HFFc6 (cell line): ENCODE measurements at places on chromosomes 6 and 20. TPM values are rescaled to one million over a fixed set of nuclear protein-coding genes. Genes with fewer than 3 reads are reported as not detected.

GRCh38 chr20:58401162-58401561 is 12.1 kb downstream of the VAPB start:
- no peak for DNase-seq

- peak; percentile 15 for DNase-seq
These were observed 173.4 kb downstream of the PLCB1 start for GRCh38 chr20:8305449-8305978.

DNA sequence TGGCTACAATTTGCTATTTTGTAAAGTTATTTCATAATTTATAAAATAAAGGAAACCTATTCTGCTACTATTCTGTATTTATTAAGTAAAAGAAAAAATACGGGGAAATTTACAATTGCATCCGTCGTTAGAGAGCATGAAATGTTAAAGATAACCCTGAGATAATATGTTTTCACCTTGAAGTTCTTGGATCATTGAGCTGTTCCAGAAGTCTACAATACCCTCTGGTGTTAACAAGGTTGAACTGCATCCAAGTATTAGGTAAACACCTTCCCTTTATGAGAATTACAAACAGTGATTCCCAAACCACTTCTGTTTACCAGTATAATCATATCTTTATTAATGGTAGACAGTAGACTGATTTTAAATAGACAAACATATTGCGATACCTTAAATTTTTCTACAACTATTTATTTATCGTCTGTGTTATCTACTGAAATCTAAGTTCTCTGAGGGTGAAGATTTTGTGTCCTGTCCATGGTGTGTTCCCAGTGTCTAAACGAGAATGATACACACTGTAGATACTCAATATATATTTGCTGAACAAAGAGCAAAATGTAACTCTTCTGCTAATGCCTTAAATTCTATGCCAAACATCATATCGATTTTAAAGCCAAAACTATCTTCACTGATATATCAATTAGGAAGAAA is 28.2 kb downstream of the TBC1D32 start:
- peak; percentile 25 for DNase-seq

DNA sequence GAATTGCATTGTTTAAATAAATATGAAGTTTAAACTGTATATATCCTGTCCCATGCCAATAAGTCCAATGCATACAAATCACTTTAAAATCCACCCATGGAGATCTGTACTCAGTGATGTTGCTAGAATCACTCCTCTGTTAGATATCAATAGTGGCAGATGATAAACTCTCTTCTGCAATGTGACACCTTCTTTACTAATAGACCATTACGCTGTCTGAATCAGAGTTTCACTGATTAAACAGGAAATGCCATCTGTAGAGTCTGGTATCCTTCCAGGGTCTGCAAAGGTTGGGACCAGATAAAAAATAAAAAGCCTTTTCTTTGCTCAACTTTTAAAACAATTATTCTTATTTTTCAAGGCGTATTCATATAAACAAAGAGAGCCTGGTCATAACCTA is 134.5 kb downstream of the EDN3 start:
- DNase-seq = no peak

- DNase-seq = peak; percentile 25
These were observed 47.6 kb upstream of the RBM24 start for GRCh38 chr6:17233531-17233930.

- no peak for DNase-seq
These were observed 22.5 kb downstream of the THBS2 start for GRCh38 chr6:169230946-169231789.

Gene TBXT
- not detected in 2 replicates for total RNA-seq

Gene C6orf15
- total RNA-seq = not detected in 2 replicates

Gene RNF182
- 0.48 to 4.8 TPM (median 4.3 TPM) in 3 replicates for total RNA-seq

Gene SH3BGRL2
- total RNA-seq = 0.14 and 0.50 TPM in 2 replicates

DNA sequence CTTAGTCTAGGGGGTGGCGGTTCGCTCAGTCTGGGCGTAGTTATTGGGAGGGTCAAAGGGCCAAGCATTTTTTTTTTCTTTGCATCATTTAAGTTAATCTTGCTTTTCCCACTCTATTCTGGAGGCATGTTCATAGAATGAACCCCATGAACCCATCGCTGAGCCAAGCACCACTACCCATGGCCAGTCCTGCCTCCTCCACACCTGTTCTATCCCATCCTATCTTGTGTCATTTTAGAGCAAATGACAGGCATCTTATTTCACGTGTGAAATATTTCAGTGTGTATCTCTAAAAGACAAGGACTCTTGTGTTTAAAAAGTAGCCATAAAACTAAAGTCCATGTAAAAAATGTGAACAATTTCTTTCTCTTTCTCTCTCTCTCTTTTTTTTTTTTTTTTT is 13.9 kb downstream of the SRC start:
- no peak for DNase-seq

GRCh38 chr20:53738039-53738944 is 144.7 kb upstream of the ZNF217 start:
- peak; percentile 87 for DNase-seq

GRCh38 chr6:32621372-32621771 is 15.8 kb upstream of the HLA-DQA1 start:
- no peak for DNase-seq

Gene CAGE1
- total RNA-seq = not detected in 3 replicates

GRCh38 chr6:20582586-20583443 is 48.6 kb downstream of the CDKAL1 start:
- DNase-seq = no peak

Gene PNPLA1
- not detected in 3 replicates for total RNA-seq

DNA sequence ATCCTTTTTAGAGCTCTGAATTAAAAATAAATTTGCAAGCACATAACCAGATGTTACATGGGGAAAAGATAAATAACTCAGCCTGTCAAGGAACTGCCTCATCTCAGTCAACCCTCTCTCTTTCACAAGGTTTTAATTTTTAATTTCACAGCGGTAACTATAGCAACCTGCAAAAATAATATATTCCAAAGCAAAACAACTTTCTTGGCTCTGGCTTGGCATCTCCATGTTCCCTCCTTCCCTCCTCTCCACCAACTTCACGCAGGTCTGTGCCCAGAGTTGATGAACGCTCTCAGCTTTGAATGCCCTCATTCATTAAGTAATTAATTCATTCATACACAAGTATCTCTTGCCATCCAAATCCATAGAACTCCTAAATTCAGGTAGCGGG is 32.5 kb upstream of the SIRPA start:
- DNase-seq = no peak

GRCh38 chr6:16706911-16707783 is 54.1 kb downstream of the ATXN1 start:
- no peak for DNase-seq

DNA sequence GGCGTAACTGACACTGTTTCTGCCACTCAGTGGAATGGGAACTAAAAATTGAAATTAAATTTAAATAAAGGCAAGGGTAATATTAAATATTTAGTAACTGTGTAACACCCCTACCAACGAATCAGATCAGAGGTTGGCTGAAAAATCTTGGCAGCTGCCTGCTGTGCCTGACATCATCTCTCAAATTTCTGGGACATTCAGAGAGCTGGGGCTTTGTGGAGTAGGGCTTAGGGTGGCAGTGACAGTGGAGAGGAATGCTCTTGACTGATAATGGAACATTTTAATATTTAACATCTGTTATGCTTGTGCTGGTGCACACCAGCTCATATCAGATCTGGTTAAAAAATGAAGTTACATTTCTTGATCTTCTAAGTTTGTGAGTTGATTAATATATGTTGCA is 62.2 kb downstream of the RFPL4B start:
- no peak for DNase-seq

Gene SCUBE3
- total RNA-seq = 39.9 to 70.6 TPM (median 69.2 TPM) in 3 replicates

GRCh38 chr6:164109770-164110140 is 695.2 kb downstream of the QKI start:
- no peak for DNase-seq

- peak; percentile 99 for DNase-seq
These were observed 677.4 kb upstream of the CITED2 start for GRCh38 chr6:140051521-140052512.

DNA sequence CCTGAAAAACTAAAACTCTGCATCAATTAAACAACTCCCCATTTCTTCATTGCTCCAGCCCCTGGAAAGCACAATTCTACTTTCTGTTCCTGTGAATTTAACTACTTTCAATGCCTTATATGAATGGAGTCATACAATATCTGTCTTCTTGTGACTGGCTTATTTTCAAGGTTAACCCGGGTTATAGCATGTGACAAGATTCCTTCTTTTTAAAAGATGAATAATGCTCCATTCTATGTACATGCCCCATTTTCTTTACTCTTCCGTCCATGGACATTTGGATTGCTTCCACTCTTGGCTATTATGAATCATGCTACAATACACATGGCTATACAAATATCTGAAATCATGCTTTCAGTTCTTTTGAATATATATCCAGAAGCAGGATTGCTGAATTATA is 334.9 kb upstream of the ID4 start:
- DNase-seq = no peak

Gene NRSN1
- not detected in 3 replicates for total RNA-seq

Gene KIFC1
- total RNA-seq = 19.1 to 41.2 TPM (median 38.2 TPM) in 3 replicates

Gene MGME1
- total RNA-seq = 14.9 to 19.2 TPM (median 18.3 TPM) in 3 replicates

DNA sequence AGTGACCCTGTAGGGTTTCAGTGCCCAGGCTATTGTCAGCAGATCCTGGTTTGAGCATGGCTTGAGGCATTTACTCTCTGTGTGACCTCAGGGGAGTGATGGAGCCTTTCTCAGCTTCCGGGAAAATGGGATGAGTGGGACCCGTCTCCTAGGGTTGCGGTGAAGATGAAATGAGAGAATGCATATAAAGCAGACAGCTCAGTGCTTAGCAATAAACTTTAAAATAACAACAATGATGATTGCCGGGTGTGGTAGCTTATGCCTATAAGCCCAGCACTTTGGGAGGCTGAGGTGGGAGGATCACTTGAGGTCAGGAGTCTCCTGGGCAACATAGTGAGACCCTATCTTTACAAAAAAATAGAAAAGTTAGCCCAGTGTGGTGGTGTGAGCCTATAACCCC is 106.0 kb upstream of the MTHFD1L start:
- DNase-seq = no peak

DNA sequence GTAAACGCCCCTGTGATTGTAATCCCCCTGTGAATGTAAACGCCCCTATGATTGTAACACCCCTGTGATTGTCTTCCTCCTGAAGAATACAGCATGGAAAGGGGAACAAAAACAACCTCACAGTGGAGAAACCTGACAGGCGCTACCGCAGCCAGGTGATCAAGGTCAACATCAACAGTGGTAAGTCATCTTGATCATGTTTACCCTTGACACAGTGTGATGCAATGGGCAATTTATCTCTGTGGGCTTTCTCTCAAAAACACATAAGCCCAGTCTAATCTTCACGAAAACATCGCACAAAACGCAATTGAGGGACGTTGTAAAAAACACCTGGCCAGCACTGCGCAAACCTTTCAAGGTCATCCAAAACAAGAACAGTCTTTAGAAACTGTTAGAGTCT is 277.2 kb downstream of the PRKN start:
- no peak for DNase-seq

- no peak for DNase-seq
These were observed 106.4 kb downstream of the JARID2 start for GRCh38 chr6:15352220-15352619.

Gene OOEP
- not detected in 3 replicates for total RNA-seq

- no peak for DNase-seq
These were observed 611.0 kb upstream of the MARCKS start for GRCh38 chr6:113246186-113246585.

GRCh38 chr6:167811040-167811439 is 15.7 kb upstream of the AFDN start:
- DNase-seq = no peak

Gene ZCCHC3
- 10.4 to 11.3 TPM (median 10.6 TPM) in 3 replicates for total RNA-seq

DNA sequence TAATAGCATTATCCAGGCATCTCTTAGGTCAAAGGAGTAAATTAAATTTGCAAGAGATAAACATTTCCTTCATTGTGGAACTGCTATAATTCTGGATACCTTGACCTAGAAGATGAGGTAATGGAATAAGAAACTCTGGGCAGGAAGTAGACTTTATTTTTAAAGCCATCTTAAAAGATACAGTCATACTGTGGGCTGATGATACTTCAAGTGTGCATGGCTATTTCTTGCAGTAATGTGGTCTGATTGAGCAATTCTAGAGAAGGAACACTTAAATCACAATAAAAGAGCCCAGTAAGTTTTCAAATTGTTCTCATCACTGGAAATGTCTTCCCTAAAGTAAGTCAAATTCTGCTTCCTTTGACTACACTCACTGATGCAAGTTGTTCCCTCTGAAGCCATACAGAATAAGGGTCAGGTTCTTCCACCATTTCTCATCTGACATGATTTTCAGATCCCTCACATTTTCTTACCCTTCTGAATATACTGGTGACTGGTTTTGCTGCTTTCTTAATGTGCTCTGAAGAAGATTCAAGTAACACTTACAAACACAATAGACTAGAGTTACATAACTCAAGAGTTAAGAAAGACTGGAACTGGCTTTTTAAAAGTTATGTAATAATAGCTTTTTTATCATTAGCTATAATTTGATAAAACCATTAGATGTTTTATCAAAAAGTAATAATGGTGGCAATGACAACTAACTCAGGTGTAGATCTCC is 62.6 kb upstream of the TMEM244 start:
- DNase-seq = peak; percentile 19

DNA sequence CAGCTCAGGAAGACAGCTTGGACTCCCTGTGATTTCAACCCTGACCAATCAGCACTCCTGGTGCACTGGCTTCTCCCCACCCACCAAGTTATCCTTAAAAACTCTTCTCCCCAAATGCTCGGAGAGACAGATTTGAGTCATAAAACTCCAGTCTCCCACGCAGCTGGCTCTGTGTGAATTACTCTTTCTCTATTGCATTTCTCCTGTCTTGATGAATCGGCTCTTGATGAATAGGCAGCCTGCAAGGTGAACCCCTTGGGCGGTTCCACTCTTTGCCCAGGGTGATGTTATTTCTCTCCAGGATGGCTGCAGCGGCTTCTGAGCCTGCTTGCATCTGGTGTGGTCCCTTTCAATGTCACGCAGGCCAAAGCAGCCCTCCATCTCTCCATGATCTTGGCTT is 12.4 kb downstream of the SLC52A3 start:
- no peak for DNase-seq

GRCh38 chr20:59242714-59243626 is 57.4 kb upstream of the EDN3 start:
- no peak for DNase-seq

DNA sequence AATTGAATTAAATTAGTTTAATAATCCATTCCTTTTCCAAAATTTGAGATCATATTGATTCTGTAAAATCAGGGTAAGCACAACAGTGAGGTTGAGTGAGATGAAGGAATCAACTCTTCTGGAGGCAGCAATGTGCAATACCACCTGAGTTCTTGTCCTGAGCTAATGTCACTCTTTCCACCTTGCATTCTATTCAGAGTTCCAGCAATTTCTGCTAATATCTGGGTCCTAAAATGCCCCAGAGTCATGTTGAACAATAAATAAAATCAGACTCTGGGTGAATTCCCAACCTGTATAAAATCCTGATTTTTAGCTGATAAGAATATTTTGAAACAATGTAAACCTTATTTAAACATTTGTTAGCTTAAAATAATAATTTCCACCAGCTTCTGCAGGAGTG is 590.8 kb upstream of the ADGRB3 start:
- DNase-seq = no peak

Gene RBBP8NL
- not detected in 3 replicates for total RNA-seq
